ENCODE measurements at places on chromosomes 3 and 15. TPM values are rescaled to one million over a fixed set of nuclear protein-coding genes. Genes with fewer than 3 reads are reported as not detected.

Gene OSBPL10
- total RNA-seq = 70.6 TPM

DNA sequence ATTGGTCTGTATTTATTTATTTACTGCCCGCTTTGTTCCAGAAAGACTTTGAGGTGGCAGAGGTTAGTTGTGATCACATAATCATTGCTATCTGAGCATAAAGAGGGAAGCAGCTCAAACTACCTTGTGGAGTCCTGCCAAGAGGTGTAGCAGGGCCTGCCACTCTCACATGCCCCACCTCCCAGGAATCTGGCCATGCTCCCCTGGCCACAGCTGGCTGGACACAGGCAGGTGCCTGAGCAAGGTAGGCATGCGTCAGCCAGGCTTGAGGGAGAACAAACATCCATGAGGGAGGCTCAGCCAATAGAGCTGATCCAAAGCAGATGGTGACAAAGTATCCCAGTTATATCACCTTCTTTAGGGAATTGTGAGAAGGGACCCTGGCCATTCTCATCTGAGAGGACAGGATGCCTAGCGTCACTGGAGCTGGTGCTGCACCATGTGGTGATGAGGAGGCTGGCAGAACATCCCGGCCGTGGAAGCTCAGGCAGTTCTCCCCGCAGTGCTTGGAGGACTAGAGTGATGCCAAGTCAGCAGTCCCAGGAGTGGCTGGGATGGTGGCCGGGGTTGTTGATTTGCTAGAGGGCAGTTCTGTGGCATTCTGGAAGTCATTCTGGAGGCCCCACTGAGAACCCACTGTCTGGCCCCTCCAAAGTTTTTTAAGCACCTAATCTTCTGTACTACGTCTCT, 6.8 kb upstream of the POLG start:
- no peak for DNase-seq

DNA sequence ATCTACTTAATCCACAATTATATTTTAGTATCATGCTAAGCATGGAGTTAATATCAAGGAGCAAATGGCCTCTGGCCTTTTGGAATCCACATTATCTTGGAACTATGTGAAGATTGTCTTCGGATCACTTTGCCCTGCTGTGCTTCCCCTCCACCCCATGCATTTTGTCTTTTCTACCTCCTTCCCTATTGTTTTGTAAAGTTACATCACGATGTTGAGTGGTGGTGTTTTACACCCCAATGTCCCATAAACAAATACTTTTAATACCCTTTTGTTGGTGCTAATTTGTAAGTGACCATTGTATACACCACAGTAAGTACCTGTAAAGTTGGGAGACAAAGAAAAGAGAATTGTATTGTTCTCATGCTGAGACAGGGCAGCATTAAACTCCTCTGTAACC, 258.4 kb upstream of the ZNF717 start:
- no peak for DNase-seq

Gene PARP15
- 2.3 TPM for total RNA-seq

Gene SPSB4
- total RNA-seq = 0.29 TPM

DNA sequence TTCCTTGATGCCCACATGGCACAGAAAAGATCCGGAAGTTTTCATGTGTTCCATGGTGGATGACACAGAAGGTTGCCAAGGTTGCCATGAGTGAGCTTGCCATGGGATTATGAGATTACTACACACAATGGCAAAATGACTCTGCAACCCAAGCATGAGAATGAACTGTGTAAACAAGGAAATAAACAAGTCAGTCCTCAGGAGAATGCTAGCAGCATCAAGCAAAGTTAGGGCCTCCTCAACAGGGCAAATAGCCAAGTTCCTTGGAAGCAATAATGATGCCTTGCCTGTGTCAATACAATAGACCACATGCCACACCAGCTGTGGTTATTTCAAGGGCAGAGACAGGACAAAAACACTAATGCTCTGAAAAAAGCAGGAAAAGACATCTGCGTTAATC, 41.8 kb downstream of the AQR start:
- no peak for DNase-seq

- no peak for DNase-seq
These were observed 71.3 kb downstream of the CMTM8 start for GRCh38 chr3:32309654-32310242.

GRCh38 chr3:137509354-137510045, 254.6 kb upstream of the SOX14 start:
- no peak for DNase-seq

DNA sequence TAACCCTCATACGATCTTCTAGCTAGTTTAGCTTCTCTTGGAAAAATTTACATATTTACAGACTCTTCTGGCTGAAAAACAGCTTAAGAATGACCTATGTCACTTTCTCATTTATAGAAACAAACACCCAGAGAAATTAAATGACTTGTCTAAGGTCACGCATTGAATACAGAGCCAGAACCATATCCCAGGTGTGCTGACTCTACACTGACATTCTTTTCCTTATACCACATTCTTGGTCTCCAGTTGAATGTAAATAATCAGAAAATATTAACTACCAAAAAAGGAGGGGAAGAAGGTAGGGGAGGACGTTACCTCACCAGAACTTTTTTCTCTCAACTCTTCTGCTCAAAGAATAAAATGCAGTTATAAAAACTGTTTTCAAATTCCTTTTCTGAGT, 95.0 kb downstream of the THRB start:
- DNase-seq = no peak

DNA sequence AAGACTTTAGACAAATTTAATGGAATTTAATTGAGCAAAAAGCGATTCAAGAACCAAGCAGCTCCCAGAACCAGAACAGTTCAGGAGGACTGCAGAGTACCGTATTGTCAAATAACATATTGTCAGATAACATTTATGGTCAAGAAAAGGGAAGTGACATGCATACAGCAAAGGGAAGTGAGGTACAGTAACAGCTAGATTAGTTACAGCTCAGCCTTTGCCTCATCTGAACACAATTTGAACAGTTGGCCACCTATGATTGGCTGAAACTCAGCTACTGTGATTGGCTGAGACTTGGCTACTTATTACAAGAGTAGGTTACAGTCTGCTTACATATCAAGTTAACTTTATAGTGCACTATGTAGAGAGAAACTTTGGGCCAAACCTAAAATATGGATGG, 21.9 kb downstream of the ZFAND6 start:
- no peak for DNase-seq

Gene CHCHD6
- 12.3 TPM for total RNA-seq

Gene LCMT2
- 7.5 TPM for total RNA-seq

GRCh38 chr15:86538141-86538540, 458.5 kb downstream of the AGBL1 start:
- DNase-seq = no peak

Gene IL17RE
- total RNA-seq = 91.5 TPM

GRCh38 chr15:70152070-70152480, 54.4 kb upstream of the TLE3 start:
- DNase-seq = peak; percentile 63

- DNase-seq = no peak
These were observed 9.0 kb downstream of the GASK1A start for GRCh38 chr3:42988097-42988496.

GRCh38 chr15:85137489-85138168, 156.0 kb downstream of the PDE8A start:
- DNase-seq = no peak

GRCh38 chr15:48962662-48963523, 826 bp downstream of the SHC4 start:
- no peak for DNase-seq

DNA sequence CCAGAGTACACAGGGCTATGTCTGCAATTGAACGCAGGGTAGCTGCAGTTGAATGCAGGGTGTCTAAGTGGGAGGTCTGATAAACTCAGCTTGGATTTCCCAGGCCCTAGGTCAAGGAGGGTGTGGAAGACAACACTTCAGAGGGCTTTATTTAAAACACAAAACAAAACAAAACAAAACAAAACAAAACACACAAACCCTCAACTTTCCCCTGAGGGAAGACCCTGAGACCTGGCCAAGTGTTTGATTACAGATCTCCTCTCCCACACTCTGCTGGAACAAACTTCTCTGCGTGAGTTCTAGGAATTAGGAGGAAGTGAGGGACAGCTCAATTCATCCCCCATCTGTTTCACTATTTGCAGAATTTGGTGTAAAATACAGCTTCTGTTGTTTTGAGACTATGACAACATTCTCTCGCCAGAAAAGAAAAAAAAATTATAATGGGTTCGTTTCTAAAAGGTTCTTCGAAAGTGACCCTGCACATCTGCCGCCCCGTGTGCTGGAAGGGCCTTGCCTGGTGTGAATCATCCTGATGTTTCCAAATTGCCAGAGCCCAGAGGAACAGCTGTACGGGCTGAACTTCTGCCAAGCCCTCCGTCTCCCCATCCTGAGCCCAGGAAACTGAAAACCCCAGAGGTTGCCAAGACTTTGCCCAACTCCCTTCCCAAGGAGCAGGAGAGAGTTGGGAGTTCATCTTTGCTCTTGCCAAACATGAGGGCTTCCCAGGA, 73.3 kb upstream of the RAD18 start:
- DNase-seq = peak; percentile 49
